Stimulated activated naive CD4-positive, alpha-beta T cell (primary cell): ENCODE measurements at places on chromosomes 5 and 9.
A peak's percentile ranks its signal among the peaks of the same experiment; 100 is the strongest.

DNA sequence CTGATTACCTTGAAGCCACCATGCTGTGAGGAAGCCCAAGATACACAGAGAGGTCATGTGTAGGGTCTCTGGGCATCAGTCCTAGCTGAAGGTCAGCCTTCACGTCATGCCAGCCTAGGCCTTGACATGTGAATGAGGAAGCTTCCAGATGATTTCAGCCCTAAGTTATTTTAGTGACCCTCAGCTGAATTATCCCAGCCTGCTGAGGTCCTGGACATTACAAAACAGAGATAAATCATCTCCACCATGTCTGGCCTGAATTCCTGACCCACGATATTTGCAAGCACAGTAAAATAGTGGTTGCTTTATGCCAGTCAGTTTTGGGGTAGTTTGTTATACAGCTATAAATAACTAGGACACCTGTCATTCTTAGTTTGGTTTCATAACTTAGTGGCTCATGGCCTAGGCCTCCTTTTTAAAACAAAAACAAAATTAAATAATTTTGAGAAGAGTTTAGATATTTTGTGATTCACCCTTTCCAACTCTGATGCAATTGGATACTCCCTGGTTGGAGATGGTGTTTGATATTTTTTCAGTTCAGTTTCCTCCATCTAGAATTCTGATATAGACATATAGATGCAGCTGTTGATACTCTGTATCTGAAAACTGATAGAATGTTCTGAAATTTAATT is 571.3 kb upstream of the CLINT1 start:
- DNase-seq: no peak

DNA sequence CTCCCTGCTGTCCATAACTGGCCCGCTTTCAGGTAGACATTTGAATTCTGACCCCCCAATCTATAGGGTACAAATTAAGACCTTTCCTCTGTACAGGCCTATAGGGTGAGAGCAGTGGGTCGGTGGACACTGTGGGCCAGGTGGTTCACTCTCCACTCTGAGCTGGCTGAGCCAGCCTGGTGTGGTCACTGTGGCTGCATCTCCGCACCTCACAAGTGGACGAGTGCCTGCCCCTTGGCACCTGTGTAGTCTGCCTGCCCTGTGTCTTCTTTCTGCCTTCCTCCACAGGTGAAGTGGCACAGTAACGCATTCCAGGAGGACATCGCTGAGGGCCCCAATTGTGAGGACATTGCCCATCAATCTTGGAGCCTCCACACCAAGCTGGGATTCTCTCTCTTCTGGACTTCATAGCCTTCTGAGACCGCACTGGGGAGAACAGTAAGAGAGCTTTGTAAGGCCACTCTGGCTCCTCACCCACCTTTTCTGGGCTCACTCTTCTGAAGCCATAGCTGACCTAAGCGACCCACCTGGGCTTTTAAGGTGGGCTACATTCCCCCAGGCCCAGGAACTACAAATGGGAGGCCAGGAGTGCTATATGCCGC is 33.5 kb upstream of the JADE2 start:
- DNase-seq: no peak

DNA sequence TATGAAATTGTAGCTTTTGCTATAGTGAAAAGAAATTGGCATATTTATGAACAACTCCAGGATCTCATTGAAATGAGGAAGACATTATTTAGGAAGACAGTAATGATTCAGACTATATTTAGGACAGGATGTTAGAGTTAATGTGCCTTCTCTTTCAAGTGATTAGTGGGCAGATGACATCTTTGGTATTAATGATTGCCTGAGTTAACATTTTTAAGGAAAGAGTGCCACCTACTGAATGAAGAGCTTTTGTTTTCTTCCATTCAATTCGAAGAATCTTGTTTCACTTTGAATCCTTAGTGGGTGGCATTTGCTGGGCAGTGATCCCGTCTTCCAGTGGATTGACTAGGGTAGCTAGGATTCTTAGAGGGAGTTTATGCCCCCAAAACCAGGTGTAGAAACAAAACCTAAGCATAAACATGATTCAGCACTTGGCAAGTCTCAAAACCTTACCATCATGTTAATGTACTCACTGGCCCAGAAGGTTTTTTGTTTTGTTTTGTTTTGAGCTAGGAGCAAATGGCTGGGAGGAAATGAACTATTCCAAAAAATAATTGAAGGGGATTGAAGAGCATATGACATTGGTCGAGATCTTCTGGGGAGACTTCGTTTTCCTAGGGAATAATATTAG is 23.2 kb downstream of the MAP3K1 start:
- peak; percentile 20 for DNase-seq

- no peak for DNase-seq
These were observed 339.4 kb downstream of the EFNA5 start for GRCh38 chr5:107331312-107331711.

- DNase-seq: no peak
These were observed 266.2 kb downstream of the ARHGAP26 start for GRCh38 chr5:143036146-143036927.

GRCh38 chr5:9766581-9766980 is 136.4 kb upstream of the TAS2R1 start:
- no peak for DNase-seq

DNA sequence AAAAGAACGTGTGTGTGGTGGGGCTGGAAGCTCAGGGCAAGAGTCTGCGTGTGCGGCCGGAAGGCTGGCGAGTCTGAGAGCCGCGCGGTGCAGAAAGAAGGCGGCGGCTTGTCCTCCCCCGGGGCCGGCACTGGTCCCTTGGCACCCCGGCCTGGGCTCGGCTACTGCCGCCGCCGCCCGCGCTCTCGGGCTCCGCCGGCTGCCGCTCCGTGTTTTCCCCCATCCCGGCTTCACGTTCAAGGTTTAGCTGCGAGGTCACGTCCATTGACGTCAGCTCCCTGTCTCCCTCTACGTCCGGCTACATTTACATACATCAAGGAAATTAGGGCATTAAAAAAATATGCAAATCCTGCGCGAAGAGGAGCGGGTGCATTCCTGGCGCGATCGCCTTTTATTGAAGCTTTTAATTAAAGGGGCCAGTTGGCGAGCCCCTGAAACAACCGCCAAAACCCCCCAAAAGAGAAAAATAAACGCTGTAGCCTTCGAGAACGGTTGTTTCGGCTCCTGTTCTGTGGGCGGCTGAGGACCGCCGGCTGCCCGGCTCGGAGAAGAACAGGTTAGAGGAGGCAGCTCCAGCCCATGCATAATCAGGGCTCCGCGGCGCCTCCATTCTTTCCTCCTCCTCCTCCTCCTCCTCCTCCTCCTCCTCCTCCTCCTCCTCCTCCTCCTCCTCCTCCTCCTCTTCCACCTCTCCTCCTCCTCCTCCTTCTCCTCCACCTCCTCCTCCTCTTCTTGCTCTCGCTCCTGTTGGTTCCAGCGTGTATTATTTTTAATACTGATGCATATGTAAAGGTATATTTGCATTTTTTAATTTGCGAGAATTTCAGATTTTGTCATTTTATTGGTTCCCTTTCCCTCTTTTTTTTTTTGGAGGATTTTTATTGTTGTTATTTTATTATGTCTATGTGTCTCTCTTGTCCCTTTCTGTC is 207.0 kb downstream of the MEF2C start:
- DNase-seq: no peak
